ENCODE measurements at places on chromosomes 1 and 21.

GRCh38 chr1:235865565-235866204 is 1.0 kb downstream of the LYST start:
- DNase-seq = no peak
- no peaks in the 10 kb centered on the region for H3K36me3 ChIP-seq
- peak overlapping the region; percentile 99 for H3K27ac ChIP-seq

DNA sequence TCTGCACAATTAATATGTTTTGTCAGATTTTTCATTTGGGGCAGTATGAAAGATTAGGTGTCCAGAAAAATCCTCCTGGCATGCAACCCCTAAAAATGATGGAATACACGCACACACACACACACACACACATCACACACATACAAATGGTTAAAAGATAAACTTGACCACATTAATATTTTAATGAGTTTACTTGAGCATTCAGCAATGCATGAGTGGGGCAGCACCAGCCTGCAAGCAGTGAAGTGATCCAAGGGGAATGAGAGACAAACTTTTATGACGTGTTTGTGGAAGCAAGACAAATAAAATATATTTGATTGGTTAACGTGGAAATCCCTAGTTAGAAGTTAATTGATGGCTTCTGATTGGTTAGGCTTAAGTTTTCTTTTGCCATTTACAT is 29.1 kb upstream of the SOAT1 start:
- H3K27me3 ChIP-seq = no peaks in the 10 kb centered on the region
- no peaks in the 10 kb centered on the region for H3K4me1 ChIP-seq
- no peak overlapping the region for H3K27ac ChIP-seq
- no peak for DNase-seq
- no peaks in the 10 kb centered on the region for H3K36me3 ChIP-seq
- no peak overlapping the region for H3K4me3 ChIP-seq

DNA sequence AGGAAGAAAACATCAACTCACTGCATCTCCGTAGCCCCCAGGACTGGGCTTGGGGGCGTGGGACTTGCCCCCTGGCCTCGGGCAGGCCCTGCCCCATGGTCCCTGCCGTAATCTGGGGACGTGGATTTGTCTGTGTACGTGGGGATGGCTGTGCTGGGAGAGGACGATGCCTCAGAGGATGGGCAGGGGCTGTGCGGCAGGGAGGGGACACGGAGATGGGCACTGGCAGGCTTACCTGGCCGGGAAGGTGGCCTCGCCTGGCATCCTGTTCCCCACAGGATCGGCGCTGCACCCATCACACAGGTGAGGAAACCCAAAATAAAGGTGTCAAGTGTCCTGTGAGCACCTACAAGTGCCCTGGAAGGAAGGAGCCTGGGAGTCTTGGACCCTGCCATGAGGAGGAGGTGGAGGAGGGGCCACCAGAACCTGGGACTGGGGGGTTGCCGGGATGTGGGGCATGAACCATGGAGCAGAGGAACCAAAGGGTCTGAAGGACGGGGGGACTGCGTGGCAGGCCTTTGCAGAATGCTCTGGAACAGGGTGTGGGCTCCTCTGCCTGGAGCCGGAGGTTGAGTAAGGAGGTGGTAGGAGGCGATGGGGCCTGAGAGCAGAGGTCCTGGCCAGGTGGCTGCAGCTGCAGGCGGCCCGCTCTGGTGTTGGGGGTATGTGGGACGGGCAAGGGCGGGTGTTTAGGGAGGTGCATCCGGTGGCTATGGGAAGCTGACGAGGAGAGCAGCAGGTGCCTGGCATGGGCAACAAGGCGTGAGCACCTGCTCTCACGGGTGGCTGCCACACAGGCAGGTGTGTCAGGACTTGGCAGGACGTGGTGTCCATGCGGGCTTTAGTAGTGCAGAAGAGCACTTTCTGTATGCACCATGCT is 27.8 kb upstream of the LRRC3 start:
- no peak for DNase-seq
- H3K4me1 ChIP-seq = no peaks in the 10 kb centered on the region
- no peaks in the 10 kb centered on the region for H3K27me3 ChIP-seq
- H3K36me3 ChIP-seq = no peaks in the 10 kb centered on the region
- no peak overlapping the region for H3K4me3 ChIP-seq

DNA sequence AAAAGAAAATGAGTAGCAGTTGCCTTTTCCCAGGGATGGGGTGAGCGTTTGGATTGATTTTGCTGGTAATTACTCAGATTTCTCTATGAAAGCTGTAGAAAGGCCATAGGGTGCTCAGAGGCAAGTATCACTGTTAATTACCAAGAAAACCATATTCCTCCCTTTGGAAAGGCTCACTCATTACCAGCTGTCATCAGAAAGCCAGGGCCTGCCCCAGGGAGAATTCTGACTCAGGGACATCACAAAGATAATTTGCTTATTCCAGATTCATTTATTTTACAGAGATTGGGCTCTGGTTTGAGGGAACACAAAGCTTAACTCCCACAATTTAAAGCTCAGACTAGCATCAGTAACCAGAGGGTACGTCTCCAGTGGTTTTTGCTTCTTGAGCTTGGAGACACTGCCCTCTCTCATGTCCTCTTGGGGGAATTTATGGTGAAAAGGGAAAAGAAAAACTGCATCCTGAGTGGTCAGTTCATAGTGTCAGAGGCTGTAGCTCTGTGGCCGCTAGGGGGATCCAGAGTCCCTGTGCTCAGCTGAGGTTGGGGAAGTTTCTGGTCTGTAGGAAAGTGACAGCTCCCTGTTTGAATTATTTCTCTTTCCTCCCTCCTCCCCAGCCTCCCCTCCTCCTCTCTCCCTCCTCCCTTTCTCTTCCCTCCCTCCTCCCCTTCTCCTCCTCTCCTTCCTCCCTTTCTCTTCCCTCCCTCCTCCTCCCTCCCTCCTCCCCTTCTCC is 204.3 kb downstream of the KCNJ6 start:
- no peak overlapping the region for H3K4me3 ChIP-seq
- H3K27ac ChIP-seq = no peak overlapping the region
- H3K36me3 ChIP-seq = no peaks in the 10 kb centered on the region
- DNase-seq = no peak
- no peaks in the 10 kb centered on the region for H3K27me3 ChIP-seq
- H3K4me1 ChIP-seq = no peaks in the 10 kb centered on the region

DNA sequence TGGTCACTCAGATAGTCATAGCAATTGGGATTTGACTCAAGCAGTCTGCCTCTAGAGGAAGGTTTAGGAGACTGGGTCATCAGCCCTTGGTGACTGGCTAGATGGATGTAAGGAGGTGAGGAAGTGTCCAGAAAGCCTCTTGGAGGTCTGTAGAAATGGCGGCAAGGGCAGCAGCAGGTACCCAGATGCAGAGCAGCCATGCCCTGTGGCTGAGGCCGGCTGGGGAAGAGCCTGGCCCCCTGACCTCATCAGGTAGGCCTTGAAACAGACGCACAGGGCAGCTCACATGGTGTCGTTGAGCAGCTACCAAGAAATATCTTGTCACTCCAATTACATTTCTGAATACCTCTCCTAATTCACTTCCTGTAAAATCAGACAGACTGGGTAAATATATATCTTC is 98.2 kb downstream of the DMRTB1 start:
- H3K27ac ChIP-seq = no peak overlapping the region
- H3K27me3 ChIP-seq = no peaks in the 10 kb centered on the region
- H3K4me3 ChIP-seq = no peak overlapping the region
- H3K36me3 ChIP-seq = no peaks in the 10 kb centered on the region
- no peaks in the 10 kb centered on the region for H3K4me1 ChIP-seq
- DNase-seq = no peak

- H3K27ac ChIP-seq = no peak overlapping the region
- DNase-seq = no peak
- H3K27me3 ChIP-seq = no peaks in the 10 kb centered on the region
- H3K4me3 ChIP-seq = no peak overlapping the region
- no peaks in the 10 kb centered on the region for H3K4me1 ChIP-seq
These were observed 22.0 kb downstream of the MRPL37 start for GRCh38 chr1:54221867-54222484.

GRCh38 chr1:234967121-234967520 is 161.5 kb downstream of the TOMM20 start:
- H3K4me1 ChIP-seq = peaks cover 34% of the 10 kb centered on the region
- H3K36me3 ChIP-seq = no peaks in the 10 kb centered on the region
- H3K27ac ChIP-seq = no peak overlapping the region
- DNase-seq = no peak
- no peak overlapping the region for H3K4me3 ChIP-seq

DNA sequence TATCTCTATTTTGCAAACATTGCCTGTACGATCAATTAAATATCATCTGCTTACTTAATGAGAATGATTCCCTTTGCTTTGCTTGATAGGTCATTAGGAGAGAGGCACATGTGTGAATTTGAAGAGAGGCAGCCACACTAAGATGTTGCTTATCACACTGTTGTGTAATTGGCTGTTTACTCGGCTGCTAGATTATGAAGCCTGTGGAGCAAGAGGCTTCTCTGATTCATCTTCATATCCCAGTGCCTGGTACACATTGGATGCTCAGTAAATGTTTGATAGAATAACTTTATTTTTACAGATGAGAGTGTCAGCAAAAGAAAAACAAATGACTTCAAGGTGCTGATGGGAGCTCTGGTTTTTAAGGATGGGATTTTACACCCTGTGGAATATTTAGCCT is 156.2 kb upstream of the C8B start:
- no peak for DNase-seq
- no peak overlapping the region for H3K4me3 ChIP-seq
- no peaks in the 10 kb centered on the region for H3K4me1 ChIP-seq
- H3K27me3 ChIP-seq = no peaks in the 10 kb centered on the region
- no peaks in the 10 kb centered on the region for H3K36me3 ChIP-seq
- H3K27ac ChIP-seq = no peak overlapping the region

DNA sequence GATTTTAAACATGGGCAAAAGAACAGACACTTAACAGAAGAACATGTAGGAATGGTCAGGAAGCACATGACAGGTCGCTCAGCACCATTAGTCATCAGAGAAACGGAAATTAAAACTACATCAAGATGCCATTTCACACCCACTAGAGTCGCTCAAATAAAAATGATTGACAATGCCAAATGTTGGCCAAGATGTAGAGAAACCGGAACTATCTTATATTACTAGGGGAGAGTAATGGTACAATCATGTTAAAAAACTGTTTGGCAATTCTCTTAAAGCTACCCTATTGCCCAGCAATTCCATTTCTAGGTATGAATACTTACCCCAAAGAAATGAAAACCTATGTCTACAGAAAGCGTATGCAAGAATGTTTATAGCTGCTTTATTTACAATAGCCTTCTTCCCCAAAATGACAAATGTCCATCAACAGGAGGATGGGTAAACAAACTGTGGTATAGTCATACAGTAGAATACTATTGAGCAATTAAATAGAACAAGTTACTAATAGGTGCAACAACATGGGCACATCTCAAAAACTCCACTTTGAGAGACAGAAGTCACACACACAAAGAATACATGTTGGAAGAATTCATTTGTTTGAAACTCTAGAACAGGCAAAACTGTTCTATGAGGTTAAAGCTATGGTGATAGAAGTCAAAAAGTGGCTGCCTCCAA is 92.8 kb downstream of the ETS2 start:
- H3K27ac ChIP-seq = no peak overlapping the region
- H3K4me3 ChIP-seq = no peak overlapping the region
- H3K27me3 ChIP-seq = no peaks in the 10 kb centered on the region
- no peak for DNase-seq
- no peaks in the 10 kb centered on the region for H3K4me1 ChIP-seq

DNA sequence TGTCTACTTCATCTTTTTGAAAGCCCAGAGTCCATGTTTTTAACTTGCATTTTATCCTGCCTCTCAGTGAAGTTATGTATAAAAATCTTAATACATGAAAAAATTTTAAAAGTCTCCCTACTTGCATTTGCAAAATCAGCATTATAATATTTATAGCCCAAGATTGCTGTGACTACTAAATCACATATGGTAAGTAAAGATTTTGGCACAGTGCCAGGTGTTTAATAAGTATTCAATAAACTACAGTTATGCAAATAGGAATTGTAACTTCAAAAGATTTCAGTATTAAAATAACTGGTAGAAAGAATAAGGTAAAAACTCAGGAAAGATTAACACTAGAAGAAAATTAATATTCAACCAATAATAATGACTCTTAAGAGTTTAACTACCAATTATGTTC is 641.7 kb downstream of the LRRIQ3 start:
- H3K4me3 ChIP-seq = no peak overlapping the region
- no peaks in the 10 kb centered on the region for H3K27me3 ChIP-seq
- no peak for DNase-seq
- no peaks in the 10 kb centered on the region for H3K4me1 ChIP-seq
- H3K36me3 ChIP-seq = no peaks in the 10 kb centered on the region

GRCh38 chr21:21715266-21715969 is 717.2 kb downstream of the NCAM2 start:
- no peak overlapping the region for H3K27ac ChIP-seq
- no peak overlapping the region for H3K4me3 ChIP-seq
- H3K27me3 ChIP-seq = no peaks in the 10 kb centered on the region
- DNase-seq = no peak
- no peaks in the 10 kb centered on the region for H3K36me3 ChIP-seq
- H3K4me1 ChIP-seq = no peaks in the 10 kb centered on the region

- H3K27me3 ChIP-seq = no peaks in the 10 kb centered on the region
- H3K27ac ChIP-seq = no peak overlapping the region
- H3K4me1 ChIP-seq = no peaks in the 10 kb centered on the region
These were observed 5.5 kb downstream of the PGLYRP3 start for GRCh38 chr1:153307221-153307600.

GRCh38 chr1:116679091-116679827 is 11.7 kb upstream of the IGSF3 start:
- no peaks in the 10 kb centered on the region for H3K36me3 ChIP-seq
- DNase-seq = no peak
- no peak overlapping the region for H3K4me3 ChIP-seq
- no peaks in the 10 kb centered on the region for H3K4me1 ChIP-seq
- H3K27ac ChIP-seq = no peak overlapping the region

DNA sequence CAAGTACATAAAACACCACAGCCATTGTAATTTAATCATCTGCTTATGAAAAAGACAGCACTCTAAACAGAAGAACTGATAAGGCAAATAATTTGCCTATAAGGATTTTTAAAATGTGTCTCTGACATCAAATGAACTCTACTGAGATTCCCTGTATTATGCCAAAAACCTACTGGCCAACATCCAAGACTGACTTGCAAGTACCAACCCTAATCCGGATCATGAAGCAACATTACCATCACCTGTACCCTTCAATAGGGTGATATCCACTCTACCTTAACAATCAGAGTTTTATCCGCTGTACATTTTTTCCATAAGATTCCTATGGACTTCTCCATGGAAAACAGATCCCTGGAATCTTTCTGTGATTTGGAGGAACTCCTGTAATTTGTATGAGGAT is 4.6 kb downstream of the RGS7 start:
- no peaks in the 10 kb centered on the region for H3K4me1 ChIP-seq
- H3K4me3 ChIP-seq = no peak overlapping the region
- peaks cover 4% of the 10 kb centered on the region for H3K27me3 ChIP-seq
- H3K27ac ChIP-seq = no peak overlapping the region
- no peak for DNase-seq
- no peaks in the 10 kb centered on the region for H3K36me3 ChIP-seq

- H3K4me1 ChIP-seq = no peaks in the 10 kb centered on the region
- no peak overlapping the region for H3K4me3 ChIP-seq
- DNase-seq = no peak
- H3K27me3 ChIP-seq = no peaks in the 10 kb centered on the region
These were observed 245.3 kb downstream of the GREM2 start for GRCh38 chr1:240366636-240367035.

GRCh38 chr1:237386362-237387143 is 344.6 kb downstream of the RYR2 start:
- H3K27ac ChIP-seq = no peak overlapping the region
- H3K36me3 ChIP-seq = no peaks in the 10 kb centered on the region
- no peaks in the 10 kb centered on the region for H3K27me3 ChIP-seq
- H3K4me1 ChIP-seq = no peaks in the 10 kb centered on the region
- DNase-seq = no peak

All from naive thymus-derived CD4-positive, alpha-beta T cell (primary cell).